ENCODE measurements at places on chromosomes 2 and 18.

DNA sequence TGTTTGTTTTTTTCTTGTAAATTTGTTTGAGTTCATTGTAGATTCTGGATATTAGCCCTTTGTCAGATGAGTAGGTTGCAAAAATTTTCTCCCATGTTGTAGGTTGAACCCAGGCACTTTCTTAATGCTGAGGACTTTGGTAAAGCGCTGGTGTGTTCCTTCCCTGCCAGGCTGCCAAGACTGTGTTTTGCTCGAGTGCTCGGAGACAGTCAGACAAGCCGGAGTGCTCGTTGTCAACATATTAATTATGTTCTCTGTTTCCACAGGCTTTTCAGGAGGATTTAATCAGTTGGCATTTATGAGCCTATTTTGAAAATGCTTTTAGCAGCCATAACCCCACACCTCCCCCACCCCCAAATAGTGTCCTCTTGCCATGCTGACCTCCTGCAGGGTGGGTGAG lies 6.4 kb downstream of the MTCL1 start:
- no peak for DNase-seq

- DNase-seq = no peak
Observed at GRCh38 chr2:217655651-217656050, 347.1 kb downstream of the TNS1 start.

DNA sequence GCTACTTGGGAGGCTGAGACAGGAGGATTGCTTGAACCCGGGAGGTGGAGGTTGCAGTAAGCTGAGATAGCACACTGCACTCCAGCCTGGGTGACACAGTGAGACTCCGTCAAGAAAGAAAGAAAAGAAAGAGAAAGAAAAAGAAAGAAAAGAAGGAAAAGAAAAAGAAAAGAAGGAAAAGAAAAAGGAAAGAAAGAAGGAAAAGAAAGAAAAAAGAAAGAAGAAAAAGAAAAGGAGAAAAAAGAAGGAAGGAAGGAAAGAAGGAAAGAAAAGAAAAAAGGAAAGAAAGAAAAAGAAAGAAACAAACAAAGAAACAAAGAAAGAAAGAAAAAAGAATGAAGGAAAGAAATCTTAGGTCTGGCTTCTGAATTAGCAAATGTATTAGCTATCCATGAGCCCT lies 150.4 kb downstream of the TMEM163 start:
- no peak for DNase-seq

DNA sequence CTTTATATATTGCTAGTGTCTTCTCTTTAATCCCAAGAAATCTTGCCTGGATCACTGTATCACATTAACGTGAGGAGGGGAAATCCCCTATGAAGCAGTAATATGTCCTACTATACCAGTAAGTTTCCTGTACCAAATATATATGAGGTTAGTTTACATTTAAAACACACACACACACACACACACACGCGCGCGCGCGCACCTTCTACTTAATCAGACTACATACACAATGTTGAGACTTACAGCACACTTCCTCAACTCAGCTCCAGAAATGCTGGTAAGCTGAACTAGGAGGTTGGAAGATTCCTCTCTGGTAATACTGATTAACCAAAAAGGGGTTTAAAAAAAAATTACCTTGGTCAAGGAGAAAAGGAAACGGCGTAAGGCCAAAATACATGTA lies 49.3 kb downstream of the USP34 start:
- DNase-seq = no peak
